ENCODE measurements at places on chromosomes 3 and 15. TPM values are rescaled to one million over a fixed set of nuclear protein-coding genes. Genes with fewer than 3 reads are reported as not detected.
A peak's percentile ranks its signal among the peaks of the same experiment; 100 is the strongest.

ACSBG1 gene
- total RNA-seq: not detected

DLEC1 gene
- 0.83 TPM for total RNA-seq

DNA sequence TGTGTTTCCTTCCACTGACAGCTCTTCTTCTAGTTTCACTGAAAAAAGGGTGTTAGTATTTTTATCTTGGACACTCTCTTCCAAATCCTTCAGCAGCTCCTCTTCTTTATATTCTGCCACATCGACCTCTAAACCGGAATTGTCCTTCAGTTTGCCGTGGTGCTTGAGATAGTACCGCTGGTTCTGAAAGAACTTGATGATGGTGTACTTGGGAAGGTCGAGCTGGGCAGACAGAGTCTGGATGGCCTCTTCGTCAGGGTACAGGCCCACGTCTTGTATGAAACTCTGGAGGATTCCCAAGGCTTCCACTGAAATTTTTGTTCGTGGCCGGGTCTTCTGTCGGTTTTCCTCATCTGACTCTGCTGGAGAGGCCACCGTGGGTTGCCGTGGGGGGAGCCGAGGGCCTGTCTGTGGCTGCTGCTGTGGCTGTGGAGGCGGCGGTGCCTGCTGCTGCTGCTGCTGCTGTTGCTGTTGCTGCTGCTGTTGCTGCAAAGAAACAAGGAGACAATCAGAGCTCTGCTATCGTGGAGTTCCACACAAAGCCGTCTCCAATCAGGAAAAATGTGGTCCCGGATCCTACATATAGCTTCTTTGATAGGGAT, 75.8 kb downstream of the SATB1 start:
- no peak for DNase-seq

GRCh38 chr3:179046497-179047353, 24.9 kb downstream of the ZMAT3 start:
- peak; percentile 34 for DNase-seq

- no peak for DNase-seq
These were observed 918.4 kb downstream of the MCTP2 start for GRCh38 chr15:95149771-95150170.

DNA sequence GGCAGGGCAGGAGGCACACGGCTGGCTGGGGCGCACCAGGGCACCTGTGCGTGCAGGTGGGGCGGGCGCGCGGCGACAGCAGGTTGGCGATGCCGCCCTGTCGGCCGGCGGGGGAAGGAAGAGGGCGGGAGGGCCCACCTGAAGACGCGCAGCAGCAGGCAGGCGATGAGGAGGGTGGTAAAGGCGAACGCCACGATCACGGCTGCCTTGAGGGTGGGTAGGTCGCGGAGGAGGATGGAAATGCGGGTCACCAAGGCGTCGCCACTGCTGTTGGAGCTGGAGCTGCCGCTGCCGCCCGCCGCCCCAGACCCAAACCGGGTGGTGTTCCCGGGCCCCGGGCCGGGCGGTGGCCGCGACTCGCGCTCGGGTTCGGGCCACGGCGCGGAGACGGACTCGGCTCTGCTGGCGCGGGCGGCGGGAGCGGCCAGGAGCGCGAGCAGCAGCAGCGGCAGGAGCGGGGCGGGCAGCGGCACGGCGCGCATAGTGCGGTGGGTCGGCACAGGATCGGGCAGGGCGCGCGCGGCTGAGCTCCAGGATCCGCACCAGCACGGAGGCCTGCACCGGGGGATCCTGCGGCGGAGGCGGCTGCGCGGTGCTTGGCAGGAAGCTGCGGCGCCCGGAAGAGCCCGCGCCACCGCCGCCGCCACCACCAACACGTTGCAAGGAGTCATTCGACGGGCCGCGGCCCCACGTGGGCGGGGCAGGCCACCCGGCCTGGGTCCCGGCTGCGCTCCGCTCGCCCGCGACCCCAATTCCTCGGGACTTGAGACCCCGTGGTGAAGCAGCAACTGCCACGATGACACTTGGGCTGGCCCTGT, at the start of gene FAM174B:
Gene FAM174B, minus strand, starts transcription at position 598 of the 818 bp plus-strand sequence.
- peak; percentile 56 for DNase-seq

GRCh38 chr15:46552316-46552715, 917.5 kb downstream of the SQOR start:
- no peak for DNase-seq

GRCh38 chr3:132720228-132720627, 2.0 kb downstream of the NPHP3 start:
- no peak for DNase-seq

PSTPIP1 gene
- 15.7 TPM for total RNA-seq

DNA sequence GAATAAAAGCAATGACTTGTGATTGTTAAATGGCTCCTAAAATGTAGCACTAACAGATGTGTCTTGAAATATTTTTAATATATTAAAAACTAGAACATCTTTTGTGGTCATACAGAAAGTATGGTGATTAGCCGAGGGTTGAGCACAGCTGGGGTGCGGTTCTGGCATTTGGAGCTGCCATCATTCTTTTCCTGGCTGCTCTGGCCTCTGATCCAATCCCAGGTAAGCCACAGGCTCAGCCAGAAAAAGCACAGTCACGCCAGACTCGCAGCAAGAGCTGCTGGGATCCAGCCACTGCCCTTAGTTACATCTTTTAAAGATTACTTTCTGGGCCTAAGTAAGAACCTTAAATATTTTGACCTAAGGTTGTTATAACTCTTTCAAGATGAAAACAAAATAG, 196.8 kb downstream of the PLCL2 start:
- DNase-seq: no peak

LRRC34 gene
- 0.28 TPM for total RNA-seq

GXYLT2 gene
- total RNA-seq: 1.6 TPM

DNA sequence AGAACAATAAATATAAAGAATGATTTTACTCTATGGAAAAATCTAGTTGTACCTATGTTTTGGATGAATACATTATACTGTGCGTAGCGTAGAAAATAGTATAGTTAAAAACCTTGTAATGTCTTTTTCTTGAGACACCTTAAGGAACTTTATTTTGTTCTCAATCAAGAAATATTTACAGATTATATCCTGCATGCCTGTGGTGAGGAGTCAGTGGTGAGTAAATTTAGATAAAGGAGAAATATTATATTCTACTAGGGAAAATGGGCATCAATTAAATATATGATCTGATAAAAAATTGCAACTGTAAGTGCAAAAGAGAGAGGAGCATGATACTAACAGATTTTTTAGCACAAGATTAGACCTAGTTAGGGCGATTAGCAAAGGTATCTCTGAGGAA, 157.7 kb downstream of the RBMS3 start:
- no peak for DNase-seq

PLSCR2 gene
- total RNA-seq: not detected

Data from Peyer's patch (tissue), 4 donors.